ENCODE measurements at places on chromosomes 12 and 14. TPM values are rescaled to one million over a fixed set of nuclear protein-coding genes. Genes with fewer than 3 reads are reported as not detected.

Gene ALKBH1
- total RNA-seq = 12.6 TPM

Gene CCDC197
- total RNA-seq = 0.60 TPM

Gene TMEM63C
- 0.06 TPM for total RNA-seq

Gene KIF26A
- total RNA-seq = 4.6 TPM

Gene TAS2R8
- not detected for total RNA-seq

Gene SERPINA12
- not detected for total RNA-seq
